Smooth muscle cell of the pulmonary artery (primary cell): ENCODE measurements at places on chromosomes 16 and 17. TPM values are rescaled to one million over a fixed set of nuclear protein-coding genes. Genes with fewer than 3 reads are reported as not detected.

GGA2 gene
- total RNA-seq = 25.2 and 27.7 TPM in 2 replicates

WIPI1 gene
- total RNA-seq = 114 and 145 TPM in 2 replicates

PLK1 gene
- total RNA-seq = 3.7 and 9.8 TPM in 2 replicates

TPSB2 gene
- total RNA-seq = not detected in 2 replicates

PABPN1L gene
- not detected in 2 replicates for total RNA-seq

TEKT5 gene
- total RNA-seq = 0.07 and 0.13 TPM in 2 replicates

KRT31 gene
- total RNA-seq = not detected in 2 replicates

UNC13D gene
- total RNA-seq = 1.8 and 3.0 TPM in 2 replicates

ANKRD40CL gene
- total RNA-seq = not detected in 2 replicates

MYH11 gene
- 0.59 and 1.2 TPM in 2 replicates for total RNA-seq

CACNG3 gene
- not detected in 2 replicates for total RNA-seq

PYDC1 gene
- total RNA-seq = not detected in 2 replicates

ZNF629 gene
- 9.8 and 11.0 TPM in 2 replicates for total RNA-seq

AMZ2 gene
- total RNA-seq = 68.0 and 68.1 TPM in 2 replicates

KRTAP3-2 gene
- total RNA-seq = not detected in 2 replicates

NEUROD2 gene
- total RNA-seq = not detected in 2 replicates

DPEP1 gene
- not detected in 2 replicates for total RNA-seq

ANKS3 gene
- total RNA-seq = 25.3 and 37.1 TPM in 2 replicates

FBXW10 gene
- 0.03 TPM in 1 of 2 replicates, not detected in the other for total RNA-seq

FSCN2 gene
- total RNA-seq = 2.0 and 11.0 TPM in 2 replicates

CCL22 gene
- not detected in 2 replicates for total RNA-seq

G6PC1 gene
- not detected in 2 replicates for total RNA-seq

TEDC2 gene
- total RNA-seq = 2.4 and 2.8 TPM in 2 replicates

CYLD gene
- total RNA-seq = 44.6 and 51.3 TPM in 2 replicates

HOXB6 gene
- 2.3 and 3.0 TPM in 2 replicates for total RNA-seq

ELMO3 gene
- 0.26 and 0.76 TPM in 2 replicates for total RNA-seq

MSL1 gene
- total RNA-seq = 41.6 and 43.4 TPM in 2 replicates

RARA gene
- 19.7 and 20.8 TPM in 2 replicates for total RNA-seq

KCNH6 gene
- total RNA-seq = not detected in 2 replicates

PROCA1 gene
- total RNA-seq = 0.85 and 1.6 TPM in 2 replicates

CES1 gene
- total RNA-seq = 0.13 and 5.8 TPM in 2 replicates

TMEM238L gene
- total RNA-seq = not detected in 2 replicates

CNTNAP1 gene
- total RNA-seq = 57.2 and 112 TPM in 2 replicates

CCDC144A gene
- total RNA-seq = 8.8 and 11.7 TPM in 2 replicates

CACNG1 gene
- total RNA-seq = not detected in 2 replicates

C1QTNF8 gene
- 0.13 TPM in 1 of 2 replicates, not detected in the other for total RNA-seq

PRR11 gene
- total RNA-seq = 4.5 and 9.6 TPM in 2 replicates

TBC1D3D gene
- 0.33 TPM in 1 of 2 replicates, not detected in the other for total RNA-seq

MTHFSD gene
- 19.0 TPM in 2 replicates for total RNA-seq

SRCIN1 gene
- 0.07 TPM in 1 of 2 replicates, not detected in the other for total RNA-seq

SMTNL2 gene
- total RNA-seq = 0.72 TPM in 1 of 2 replicates, not detected in the other

WNT9B gene
- total RNA-seq = not detected in 2 replicates

KRTAP4-7 gene
- not detected in 2 replicates for total RNA-seq

SLC13A2 gene
- not detected in 2 replicates for total RNA-seq

SDR42E2 gene
- not detected in 2 replicates for total RNA-seq

SKAP1 gene
- not detected in 2 replicates for total RNA-seq

CLDN6 gene
- 0.13 and 0.46 TPM in 2 replicates for total RNA-seq

C16orf89 gene
- 2.9 and 3.0 TPM in 2 replicates for total RNA-seq

PPP1R1B gene
- total RNA-seq = 0.91 TPM in 1 of 2 replicates, not detected in the other

MEFV gene
- total RNA-seq = 0.07 and 0.10 TPM in 2 replicates

GAST gene
- not detected in 2 replicates for total RNA-seq

TBC1D3E gene
- total RNA-seq = 0.65 TPM in 1 of 2 replicates, not detected in the other

NPIPA1 gene
- 58.4 and 78.9 TPM in 2 replicates for total RNA-seq

ST6GALNAC1 gene
- 0.43 TPM in 1 of 2 replicates, not detected in the other for total RNA-seq

KRT222 gene
- total RNA-seq = not detected in 2 replicates
